ENCODE measurements at places on chromosomes 16 and 17. TPM values are rescaled to one million over a fixed set of nuclear protein-coding genes. Genes with fewer than 3 reads are reported as not detected.

Gene SOX15
- 1.1 TPM for polyA plus RNA-seq

Gene RAMP2
- polyA plus RNA-seq: not detected

Gene EMP2
- not detected for polyA plus RNA-seq

Gene VMO1
- 2.1 TPM for polyA plus RNA-seq

Gene AMZ2
- 67.2 TPM for polyA plus RNA-seq

Gene TNFRSF17
- polyA plus RNA-seq: 0.26 TPM

Gene CCL7
- polyA plus RNA-seq: 0.38 TPM

Gene SLC16A6
- polyA plus RNA-seq: 14.0 TPM

Gene MT1H
- 0.15 TPM for polyA plus RNA-seq

Gene AIPL1
- not detected for polyA plus RNA-seq

Gene RUNDC3A
- polyA plus RNA-seq: not detected

Gene CARD14
- 0.16 TPM for polyA plus RNA-seq

Gene HS3ST3A1
- polyA plus RNA-seq: 0.20 TPM

Gene GDPD3
- polyA plus RNA-seq: 9.6 TPM

Data from CD14-positive monocyte (primary cell).